Right ventricle myocardium superior (tissue), 1 donor: ENCODE measurements at places on chromosomes 2 and 18.

DNA sequence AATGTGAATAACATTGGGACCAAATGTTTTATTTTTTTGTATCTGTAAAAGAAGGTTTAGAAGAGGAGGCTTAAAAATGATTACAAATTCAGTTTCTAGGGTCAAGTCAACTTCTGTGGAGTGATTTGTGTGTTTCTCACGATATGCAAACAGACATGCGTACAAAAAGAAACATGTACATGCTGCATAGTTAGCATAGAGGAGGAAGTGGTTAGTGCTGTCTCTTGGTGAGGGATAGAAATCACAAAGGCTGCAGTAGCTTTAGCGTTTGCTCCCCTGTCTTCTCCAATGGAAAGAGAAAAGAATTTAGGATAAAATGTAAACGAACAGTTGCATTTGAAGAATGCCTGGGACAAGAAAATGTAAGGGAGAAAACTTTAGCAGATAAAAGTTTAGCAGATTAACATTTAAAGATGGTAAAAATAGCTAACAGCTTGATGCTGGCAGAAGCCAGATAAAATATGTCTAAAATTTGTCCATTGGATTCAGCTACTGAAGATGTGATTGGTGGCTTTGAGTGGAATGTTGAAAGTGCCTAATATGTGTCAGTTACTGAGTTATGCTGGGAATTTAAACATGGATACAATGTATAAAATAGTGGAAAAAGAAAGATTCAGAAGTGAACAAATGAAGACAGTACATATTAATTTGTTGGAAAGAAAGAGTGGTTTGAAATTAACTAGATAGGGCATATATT lies 44.9 kb downstream of the MALT1 start:
- no peak for DNase-seq

DNA sequence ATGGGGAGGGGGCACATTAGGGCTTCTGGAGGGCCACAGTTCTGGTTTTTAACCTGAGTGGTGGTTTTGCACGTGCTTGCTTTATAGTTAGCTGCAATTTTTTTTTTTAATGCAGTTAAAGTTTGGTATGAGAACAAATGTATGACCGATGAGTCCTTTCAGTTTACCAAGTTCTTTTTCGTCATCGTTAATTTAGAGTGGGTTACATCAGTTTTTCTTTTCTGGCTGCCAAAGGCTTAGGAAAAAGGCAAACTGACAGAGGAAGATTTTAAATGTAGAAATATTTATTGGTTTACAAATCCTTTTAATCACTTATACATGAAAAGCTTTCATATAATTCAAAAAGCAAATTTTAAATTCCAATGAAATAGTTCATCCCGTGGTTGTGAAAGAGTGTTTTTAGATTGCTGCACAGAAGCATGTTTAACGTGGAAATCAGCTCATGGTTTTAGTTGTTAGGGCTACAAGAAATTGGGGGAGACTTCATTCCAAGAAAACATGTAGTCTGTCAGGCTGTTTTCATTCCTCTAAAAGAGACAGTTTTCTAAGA lies 82.9 kb downstream of the MSH2 start:
- no peak for DNase-seq

DNA sequence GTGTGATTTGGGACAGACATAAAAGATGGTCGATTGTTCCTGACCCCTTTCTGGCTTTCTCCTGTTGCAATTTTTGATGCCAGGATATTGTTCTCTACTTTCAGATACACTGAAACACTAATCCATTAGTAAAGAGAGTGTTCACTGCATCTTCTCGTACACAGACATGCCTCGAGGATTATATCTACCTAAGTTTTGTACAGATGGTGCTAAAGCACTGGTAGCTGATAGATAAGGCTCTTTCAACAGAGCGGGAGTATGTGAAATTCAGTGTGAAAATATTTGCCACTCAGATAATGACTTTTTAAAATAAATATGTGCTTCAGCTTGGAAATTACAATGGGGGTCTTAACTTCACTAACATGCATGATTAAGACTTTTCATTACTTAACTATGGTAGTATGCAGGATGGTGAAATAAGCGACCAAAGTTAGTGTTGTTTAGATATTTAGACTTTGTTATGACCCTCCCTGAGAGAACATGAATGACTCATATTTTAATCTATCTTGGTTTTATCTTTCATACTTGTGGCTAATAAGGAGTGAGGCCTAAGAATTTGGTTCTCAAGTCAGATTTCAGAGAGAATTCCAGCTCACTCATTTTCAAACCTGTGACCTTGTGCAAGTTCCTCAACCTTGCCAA lies 474.9 kb downstream of the NRXN1 start:
- no peak for DNase-seq

DNA sequence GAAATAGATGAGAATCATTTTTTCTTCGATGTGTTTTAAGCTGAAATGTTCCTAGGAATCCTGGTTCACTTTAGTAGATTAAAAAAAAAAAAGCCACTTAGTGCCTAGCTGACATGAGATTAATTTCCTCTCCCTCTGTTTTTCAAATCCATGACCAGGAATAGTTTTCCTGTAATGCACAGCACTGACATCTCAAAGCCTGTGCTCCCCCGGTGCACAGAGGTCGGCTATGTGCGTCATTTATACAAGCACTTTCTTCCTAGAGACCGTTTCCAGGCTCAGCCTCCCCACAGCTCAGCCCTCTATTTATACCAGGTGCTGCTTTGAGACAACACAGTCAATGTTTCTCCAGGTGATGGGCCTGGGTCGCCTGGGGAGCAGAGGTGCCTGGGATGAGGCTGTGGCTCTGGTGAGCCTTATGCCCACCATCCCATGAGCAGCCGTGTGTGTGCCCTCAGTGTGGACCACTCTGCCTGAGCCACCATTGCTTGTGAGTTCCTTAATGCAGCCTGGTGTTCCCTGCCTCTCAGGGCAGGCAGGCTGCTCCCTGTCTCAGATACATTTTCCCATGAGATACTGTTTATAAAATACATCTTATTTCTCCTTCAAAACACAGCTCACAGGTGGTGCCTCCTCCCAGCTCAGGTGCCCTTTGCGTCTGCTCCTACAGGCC lies 515.7 kb upstream of the HS6ST1 start:
- no peak for DNase-seq
